ENCODE measurements at places on chromosomes 2 and 18.

DNA sequence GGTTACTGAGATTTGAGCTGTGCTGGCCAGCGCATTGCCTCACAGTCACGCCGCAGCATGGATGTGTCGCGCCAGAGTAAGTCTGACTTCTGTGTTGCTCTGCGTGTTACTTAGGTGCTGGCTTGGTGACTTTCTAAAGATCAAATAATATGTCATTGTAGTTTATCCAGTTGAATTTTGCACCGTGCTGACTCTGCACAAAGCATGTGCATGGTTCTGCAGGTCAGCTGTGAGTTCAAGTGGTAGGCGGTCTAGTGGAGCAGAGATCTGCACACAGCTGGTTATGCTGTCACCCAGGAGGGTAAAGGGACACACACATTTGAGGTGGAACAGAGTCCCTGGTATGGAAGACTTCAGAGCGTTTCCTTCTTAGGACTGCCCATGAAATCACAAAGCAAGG is 105.1 kb downstream of the CEP192 start:
- DNase-seq = no peak

DNA sequence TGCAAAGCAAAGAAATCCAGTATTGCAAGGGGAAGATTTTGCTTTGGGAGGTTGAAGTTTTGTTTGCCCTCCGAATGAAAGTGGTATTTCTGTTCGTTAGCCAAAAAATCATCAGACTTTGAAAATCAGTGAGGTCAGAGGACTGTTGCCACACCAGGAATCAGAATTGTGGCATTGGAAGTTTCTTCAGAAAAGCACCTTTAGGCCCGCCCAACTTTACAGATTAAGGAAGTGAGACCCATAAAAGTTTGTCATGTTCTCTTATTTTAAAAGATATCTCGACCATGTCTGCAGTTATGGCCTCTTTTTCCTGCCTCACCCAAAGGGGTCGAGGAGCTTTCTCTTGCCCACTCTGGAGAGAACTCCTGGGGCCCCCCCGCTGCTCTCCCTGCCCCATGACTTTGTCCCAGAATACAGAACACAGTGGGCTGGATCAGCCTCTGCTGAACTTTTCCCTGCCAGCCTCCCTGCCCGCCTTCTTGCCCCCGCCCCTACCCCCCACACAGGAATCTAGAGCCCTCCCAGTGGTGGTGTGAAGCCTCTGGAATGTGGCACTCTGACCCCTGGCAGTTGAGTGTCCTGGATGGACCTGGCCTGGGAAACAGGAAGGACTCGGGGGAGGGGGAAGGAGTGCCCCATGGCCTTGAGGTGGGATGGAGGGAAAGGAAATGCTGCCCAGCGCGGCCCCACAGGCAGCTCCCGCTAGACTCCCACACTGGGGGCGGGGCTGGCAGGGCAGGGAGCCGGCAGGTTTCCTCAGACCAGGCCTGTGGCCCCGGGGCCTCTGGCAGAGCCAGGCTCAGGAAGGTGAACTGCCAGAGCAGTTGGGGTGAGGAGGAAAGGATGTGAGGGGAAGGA is 25.3 kb downstream of the CRIM1 start:
- DNase-seq = no peak

DNA sequence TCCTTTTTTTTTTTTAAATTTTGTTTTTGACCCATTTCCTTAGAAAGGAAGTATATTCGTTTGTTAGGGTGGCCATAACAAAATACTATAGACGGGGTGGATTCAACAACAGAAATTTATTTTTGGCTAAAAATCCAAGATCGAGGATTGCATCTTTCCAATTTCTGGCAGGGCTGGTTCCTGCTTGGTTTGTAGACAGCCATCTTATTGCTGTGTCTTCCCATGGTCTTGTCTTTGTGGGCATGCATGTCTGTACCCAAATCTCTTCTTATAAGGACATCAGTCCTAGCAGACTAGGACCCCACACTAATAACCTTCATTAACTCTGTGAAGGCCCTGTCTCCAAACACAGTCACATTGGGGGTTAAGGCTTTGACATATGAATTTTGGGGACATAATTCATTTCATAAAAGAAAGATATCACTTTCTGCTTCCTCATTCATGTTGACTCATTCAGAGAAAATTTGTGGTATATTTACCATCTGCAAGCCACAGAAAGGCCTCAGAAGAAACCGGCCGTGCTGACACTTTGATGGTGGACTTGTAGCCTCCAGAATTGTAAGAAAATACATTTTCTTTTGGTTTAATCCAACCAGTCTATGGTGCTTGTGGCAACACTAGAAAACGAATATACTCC is 262.1 kb downstream of the LPIN1 start:
- DNase-seq = no peak

DNA sequence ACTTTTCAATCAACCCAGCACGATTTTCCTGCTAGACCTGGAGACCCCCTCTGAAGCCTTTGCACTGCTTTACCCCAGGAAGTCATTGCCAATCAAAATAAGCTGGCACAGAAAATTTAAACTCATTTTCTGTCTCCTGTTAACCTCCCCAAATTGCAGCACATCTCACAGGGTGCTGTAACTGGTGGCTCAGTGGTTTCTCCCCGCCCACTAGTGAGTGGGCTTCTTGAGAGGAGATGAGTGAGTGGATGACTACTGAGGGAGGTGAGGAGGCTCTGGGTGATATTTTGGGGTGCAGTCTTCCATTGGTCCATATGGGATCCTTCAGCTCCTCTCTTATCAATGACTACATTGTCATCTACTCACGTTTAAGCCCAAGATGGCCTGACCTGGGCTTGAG is 239.8 kb upstream of the HS6ST1 start:
- no peak for DNase-seq

- DNase-seq = no peak
These were observed 25.6 kb upstream of the PRLH start for GRCh38 chr2:237540823-237541222.

DNA sequence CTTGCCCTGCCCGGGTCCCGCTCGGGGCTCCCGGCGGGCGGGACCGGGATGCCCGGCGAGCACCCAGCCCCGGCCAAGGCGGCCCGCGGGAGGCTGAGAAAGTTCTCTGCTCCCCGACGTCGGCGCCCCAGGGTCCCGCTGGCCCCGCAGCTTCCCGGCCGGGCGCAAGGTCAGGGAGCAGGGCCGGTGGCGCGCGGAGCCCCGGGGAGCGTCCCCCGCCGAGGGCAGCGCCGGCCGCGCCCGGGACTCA is 331 bp downstream of the SERPINE2 start:
- no peak for DNase-seq

GRCh38 chr2:180662941-180663471 is 317.4 kb upstream of the UBE2E3 start:
- no peak for DNase-seq

- no peak for DNase-seq
These were observed 47.5 kb downstream of the MARCO start for GRCh38 chr2:118989481-118989880.

DNA sequence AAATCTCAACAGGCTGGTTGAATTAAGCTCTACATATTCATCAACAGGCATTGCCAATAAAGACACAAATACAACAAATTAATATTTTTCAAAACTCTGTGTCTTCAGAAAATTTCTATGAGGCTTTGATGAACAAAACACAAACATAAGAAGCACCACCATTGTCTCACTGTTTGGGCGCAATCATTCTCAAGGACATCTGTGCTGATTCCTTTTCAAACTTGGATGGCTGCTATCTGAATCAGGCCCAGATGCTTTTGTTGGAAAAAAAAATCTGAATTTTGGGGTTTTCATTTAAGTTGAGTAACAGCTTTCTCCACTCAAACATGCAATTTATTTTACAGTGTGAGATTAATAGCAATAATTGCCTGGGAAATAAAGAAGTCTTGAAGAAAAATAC is 173.8 kb downstream of the NRXN1 start:
- DNase-seq = no peak

- DNase-seq = no peak
These were observed 47.0 kb downstream of the CAB39 start for GRCh38 chr2:230759481-230760167.

DNA sequence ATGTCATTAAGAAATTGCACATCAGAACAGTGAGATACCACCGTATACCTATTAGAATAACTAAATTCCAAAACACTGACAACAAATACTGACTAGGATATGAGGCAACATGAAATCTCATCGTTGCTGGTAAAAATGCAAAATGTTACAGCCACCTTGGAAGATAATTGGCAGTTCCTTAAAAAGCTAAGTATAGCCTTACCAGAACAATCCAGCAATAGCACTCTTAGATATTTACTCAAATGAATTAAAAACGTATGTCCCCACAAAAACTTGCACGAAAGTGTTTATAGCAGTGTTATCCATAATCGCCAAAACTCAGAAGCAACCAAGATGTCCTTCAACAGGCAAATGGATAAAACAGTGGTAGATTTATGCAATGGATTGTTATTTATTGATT is 241.7 kb downstream of the EPHA4 start:
- DNase-seq = no peak

DNA sequence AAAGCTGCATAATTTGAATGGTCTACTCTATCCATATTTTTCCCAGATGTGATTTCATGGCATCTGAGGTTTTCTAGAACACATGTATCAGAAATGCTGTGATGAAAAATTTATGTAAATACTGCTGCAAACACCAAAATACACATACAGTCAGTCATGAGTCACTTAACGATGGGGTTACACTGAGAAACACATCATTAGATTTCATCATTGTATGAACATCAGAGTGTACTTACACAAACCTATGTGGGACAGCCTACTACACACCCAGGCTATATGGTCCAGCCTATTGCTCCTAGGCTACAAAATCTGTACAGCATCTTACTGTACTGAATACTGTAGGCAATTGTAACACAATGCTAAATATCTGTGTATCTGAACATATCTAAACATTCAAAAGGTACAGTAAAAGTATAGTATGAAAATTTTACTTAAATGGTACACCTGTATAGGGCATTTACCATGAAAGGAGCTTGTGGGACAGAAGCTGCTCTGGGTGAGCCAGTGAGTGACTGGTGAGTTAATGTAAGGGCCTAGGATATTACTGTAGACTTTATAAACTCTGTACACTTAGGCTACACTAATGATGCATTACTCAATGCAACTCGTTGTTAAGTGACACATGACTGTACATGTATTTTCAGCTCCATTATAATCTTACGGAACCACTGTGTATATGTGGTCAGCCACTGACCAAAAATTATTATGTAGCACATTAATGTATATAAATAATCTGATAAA is 33.5 kb downstream of the PNO1 start:
- no peak for DNase-seq

GRCh38 chr2:8626572-8626971 is 55.3 kb upstream of the ID2 start:
- DNase-seq = no peak

- peak; percentile 98 for DNase-seq
These were observed 47.0 kb upstream of the PTH2R start for GRCh38 chr2:208359632-208359986.

- no peak for DNase-seq
These were observed 326.9 kb downstream of the SLC4A3 start for GRCh38 chr2:219954331-219954730.

- no peak for DNase-seq
These were observed 293.9 kb downstream of the KIAA1328 start for GRCh38 chr18:37122877-37123276.

GRCh38 chr18:28652654-28653053 is 475.7 kb upstream of the CDH2 start:
- no peak for DNase-seq

DNA sequence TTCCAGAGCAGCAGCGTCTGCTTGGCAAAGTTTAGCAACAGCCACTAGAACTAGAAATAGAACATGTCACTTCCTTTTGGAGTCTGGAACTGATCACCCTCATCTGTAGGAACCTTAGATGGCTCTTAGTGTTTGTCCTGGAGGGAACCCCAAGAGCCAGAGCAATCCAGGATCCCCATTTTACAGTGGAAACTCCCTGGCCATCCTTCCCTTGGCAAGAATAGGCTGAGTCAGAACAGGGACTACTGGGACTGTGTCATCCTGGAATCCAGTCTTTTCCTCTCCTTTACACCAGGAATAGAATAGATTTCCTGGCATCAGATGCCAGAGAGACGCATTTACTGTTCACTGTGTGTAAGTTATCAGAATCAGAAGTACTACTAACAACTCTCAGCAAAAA is 33.2 kb upstream of the GRHL1 start:
- DNase-seq = no peak

DNA sequence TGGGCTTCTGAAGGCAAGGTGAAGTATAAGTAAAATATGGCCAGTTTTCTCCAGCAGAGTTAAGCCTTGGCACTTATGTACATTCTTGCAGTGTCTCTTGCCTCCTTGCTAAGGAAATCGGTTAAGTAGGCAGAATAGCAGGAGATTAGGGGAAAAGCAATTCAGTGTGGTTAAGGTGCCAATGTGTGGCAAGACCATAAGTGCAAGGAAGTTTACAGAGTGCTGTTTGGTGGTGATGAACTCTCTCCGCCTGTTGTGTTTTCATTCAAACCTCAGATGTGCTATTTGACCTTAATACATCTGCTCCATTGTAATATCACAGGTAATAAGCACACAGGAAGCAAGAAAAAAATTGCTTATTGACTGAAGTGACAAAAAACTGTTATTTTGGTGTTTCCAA is 156.1 kb downstream of the MGAT5 start:
- DNase-seq = no peak

DNA sequence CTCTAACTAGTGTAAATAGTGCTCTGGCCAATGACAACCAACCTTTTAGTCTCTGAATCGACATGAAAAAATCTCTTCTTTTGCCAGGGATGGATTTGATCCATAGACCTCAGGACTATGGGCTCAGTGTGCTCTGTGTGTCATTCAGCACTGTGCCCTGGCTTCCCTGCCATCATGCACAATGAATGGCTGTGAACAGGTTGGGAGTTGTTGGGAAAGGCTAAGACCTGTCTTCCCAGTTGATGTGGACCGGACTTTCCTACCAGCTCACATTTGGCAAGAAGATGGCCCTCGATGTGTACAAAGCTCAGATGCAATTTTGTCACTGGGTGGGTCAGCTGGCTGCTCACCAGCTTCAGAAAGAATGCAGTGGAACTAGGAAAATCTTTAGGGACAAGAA is 26.0 kb upstream of the ARHGAP25 start:
- DNase-seq = no peak

DNA sequence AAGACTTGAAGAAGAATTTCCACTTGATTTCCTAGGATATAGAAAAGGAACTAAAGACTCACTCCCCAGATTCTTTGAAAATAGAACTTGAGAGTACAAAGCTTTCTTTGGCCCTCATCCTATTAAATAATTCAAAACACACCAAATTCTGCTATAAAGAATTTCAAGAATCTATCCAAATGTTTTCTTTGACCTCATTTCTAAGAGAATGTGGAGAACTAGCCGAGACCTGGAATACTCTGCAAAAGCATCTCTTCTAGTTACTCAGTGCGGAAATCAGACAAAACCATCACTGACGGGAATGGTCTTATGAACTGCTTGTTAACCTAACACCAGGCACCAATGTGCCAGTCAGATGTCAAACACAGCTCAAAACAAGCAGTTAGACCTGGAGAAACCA is 44.2 kb upstream of the ARL5A start:
- no peak for DNase-seq

Data from NCI-H510A (cell line).